Caco-2 (cell line): ENCODE measurements at places on chromosomes 5 and 9. TPM values are rescaled to one million over a fixed set of nuclear protein-coding genes. Genes with fewer than 3 reads are reported as not detected.

GRCh38 chr9:95605101-95605500 lies 88.3 kb upstream of the PTCH1 start:
- H3K27ac ChIP-seq, result no peak overlapping the region
- H3K36me3 ChIP-seq, result no peaks in the 10 kb centered on the region
- H3K4me3 ChIP-seq, result no peak overlapping the region
- H3K27me3 ChIP-seq, result no peaks in the 10 kb centered on the region
- peak; percentile 20 for DNase-seq

GRCh38 chr5:41648996-41649395 lies 138.6 kb upstream of the PLCXD3 start:
- no peak for DNase-seq
- no peak overlapping the region for H3K4me3 ChIP-seq
- H3K36me3 ChIP-seq, result no peaks in the 10 kb centered on the region
- no peak overlapping the region for H3K27ac ChIP-seq

GRCh38 chr9:132210472-132211145 lies 48.8 kb downstream of the NTNG2 start:
- H3K36me3 ChIP-seq, result no peaks in the 10 kb centered on the region
- H3K4me3 ChIP-seq, result no peak overlapping the region
- no peaks in the 10 kb centered on the region; the same call in 1 of the 2 replicates for H3K27me3 ChIP-seq
- H3K27ac ChIP-seq, result no peak overlapping the region

GRCh38 chr9:35859310-35859989 lies 10.8 kb downstream of the OR13J1 start:
- H3K36me3 ChIP-seq, result no peaks in the 10 kb centered on the region
- no peak overlapping the region for H3K4me3 ChIP-seq
- no peak overlapping the region for H3K27ac ChIP-seq
- DNase-seq, result no peak

GRCh38 chr9:93659044-93659836 lies 82.9 kb downstream of the PHF2 start:
- no peaks in the 10 kb centered on the region for H3K4me1 ChIP-seq
- no peaks in the 10 kb centered on the region for H3K36me3 ChIP-seq
- no peak overlapping the region for H3K27ac ChIP-seq
- H3K27me3 ChIP-seq, result no peaks in the 10 kb centered on the region
- DNase-seq, result no peak

TIMD4 gene
- total RNA-seq, result 1.7 and 2.0 TPM in 2 replicates

STK32A gene
- total RNA-seq, result 0.16 and 0.32 TPM in 2 replicates

DOK3 gene
- total RNA-seq, result 7.9 and 10.1 TPM in 2 replicates
